ENCODE measurements at places on chromosomes 2 and 18.
A peak's percentile ranks its signal among the peaks of the same experiment; 100 is the strongest.

GRCh38 chr2:9767656-9768281 is 75.5 kb upstream of the TAF1B start:
- H3K27me3 ChIP-seq: peaks cover 3% of the 10 kb centered on the region
- no peak overlapping the region for H3K27ac ChIP-seq
- H3K4me1 ChIP-seq: peaks cover 41% of the 10 kb centered on the region
- H3K4me3 ChIP-seq: no peak overlapping the region
- no peak for DNase-seq

DNA sequence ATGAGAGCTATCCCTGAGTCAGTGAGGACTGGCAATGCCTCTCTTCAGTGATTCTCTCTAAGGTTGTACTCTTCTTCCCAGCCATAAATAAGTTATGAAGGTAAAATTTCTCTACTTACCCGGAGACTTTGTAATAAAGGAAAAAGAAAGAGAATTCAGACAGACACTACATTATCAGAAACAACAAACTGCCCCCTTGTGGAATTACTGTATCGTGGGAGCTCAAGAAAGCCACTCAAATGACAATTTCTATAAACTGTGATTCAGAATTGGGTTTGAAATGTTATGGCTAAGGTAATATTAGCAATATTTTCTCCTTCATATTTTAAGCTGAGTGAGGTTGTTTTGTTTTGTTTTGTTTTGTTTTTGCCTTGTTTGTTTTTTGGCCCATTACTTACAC is 155.8 kb upstream of the TANK start:
- DNase-seq: no peak
- H3K4me3 ChIP-seq: no peak overlapping the region
- peaks cover 12% of the 10 kb centered on the region for H3K27me3 ChIP-seq
- H3K27ac ChIP-seq: no peak overlapping the region
- no peaks in the 10 kb centered on the region for H3K36me3 ChIP-seq

- DNase-seq: peak; percentile 96
- no peaks in the 10 kb centered on the region for H3K27me3 ChIP-seq
- H3K36me3 ChIP-seq: peaks cover 5% of the 10 kb centered on the region
- peak overlapping the region; percentile 55 for H3K27ac ChIP-seq
Observed at GRCh38 chr18:3771121-3771971, 321.4 kb downstream of the TGIF1 start.

GRCh38 chr2:23592061-23592685 is 207.2 kb downstream of the KLHL29 start:
- H3K27me3 ChIP-seq: no peaks in the 10 kb centered on the region
- no peaks in the 10 kb centered on the region for H3K4me1 ChIP-seq
- H3K4me3 ChIP-seq: no peak overlapping the region
- no peak overlapping the region for H3K27ac ChIP-seq

DNA sequence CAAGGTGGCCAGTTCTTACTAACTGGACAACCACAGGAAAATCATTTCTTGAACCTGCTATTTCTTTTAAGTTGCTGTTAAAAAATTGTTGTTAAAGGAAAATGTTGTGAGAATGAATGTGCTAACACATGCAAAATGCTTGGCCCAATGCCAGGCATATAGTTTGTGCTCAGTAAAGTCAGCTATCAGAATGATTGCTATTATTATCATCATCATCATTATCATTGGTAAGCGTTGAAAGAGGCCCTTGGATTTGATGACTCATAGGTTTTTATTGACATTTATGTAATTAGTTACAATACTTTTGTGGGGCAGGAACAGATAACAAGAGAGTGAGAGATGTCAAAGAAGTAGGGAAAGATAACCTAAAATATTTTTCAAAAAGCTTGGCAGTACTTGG is 394.2 kb upstream of the ZEB2 start:
- H3K36me3 ChIP-seq: no peaks in the 10 kb centered on the region
- H3K27ac ChIP-seq: no peak overlapping the region
- DNase-seq: no peak
- H3K27me3 ChIP-seq: no peaks in the 10 kb centered on the region
- no peak overlapping the region for H3K4me3 ChIP-seq

DNA sequence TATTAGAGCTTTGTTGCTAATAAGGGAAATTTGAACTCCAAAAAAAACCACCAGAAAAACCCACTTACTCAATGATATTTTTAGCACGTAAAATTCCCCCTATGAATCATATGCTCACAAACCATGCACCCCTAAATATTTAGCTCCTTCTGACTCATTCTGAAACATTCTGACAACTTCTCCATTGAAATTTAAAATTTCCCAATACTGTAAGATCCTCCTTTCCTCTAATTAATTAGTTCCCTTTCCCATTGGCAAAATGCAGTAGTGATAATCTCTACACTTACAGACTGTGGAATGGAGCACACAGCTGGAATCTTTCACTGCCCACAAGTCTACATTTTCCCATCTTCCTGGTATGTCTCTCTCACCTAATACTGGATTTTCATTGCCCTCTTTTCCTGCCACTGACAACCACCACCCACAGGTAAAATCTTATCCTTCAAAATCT is 215.8 kb upstream of the ACVR2A start:
- H3K4me1 ChIP-seq: no peaks in the 10 kb centered on the region
- H3K4me3 ChIP-seq: no peak overlapping the region
- H3K27ac ChIP-seq: no peak overlapping the region
- no peaks in the 10 kb centered on the region for H3K36me3 ChIP-seq
- no peaks in the 10 kb centered on the region for H3K27me3 ChIP-seq

DNA sequence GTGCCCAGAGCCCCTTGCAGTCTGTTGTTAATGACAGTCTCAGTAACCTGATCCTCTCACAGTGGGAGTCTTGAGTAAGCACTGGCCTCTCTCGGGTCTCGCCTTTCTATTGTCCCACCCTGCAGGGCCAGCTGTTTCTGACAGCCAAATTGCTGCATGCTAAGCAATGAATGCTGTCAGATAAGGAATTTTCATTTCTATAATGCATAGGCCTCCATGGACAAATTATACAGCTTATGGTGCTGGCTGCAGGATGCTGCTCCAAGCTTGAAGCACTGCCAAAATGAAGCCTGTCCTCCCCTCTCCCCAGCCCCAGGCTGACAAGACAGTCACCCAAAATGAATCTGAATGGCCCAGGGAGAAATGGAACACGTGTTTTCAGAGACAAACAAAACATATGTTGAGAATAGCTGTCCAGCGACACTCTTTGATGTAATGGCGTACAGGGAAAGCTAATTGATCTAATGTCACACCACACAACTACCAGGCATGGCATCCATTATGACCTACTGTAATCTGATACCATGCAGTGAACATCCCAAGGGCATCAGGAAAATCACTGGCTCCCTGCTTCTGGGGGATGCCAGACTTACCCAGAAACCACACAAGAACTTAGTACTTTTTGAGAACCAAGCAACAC is 36.8 kb downstream of the ACVR1 start:
- no peaks in the 10 kb centered on the region for H3K27me3 ChIP-seq
- H3K4me1 ChIP-seq: peaks cover 85% of the 10 kb centered on the region
- H3K4me3 ChIP-seq: peak overlapping the region; percentile 36

- H3K36me3 ChIP-seq: peaks cover 34% of the 10 kb centered on the region
- H3K27me3 ChIP-seq: no peaks in the 10 kb centered on the region
- peak overlapping the region; percentile 80 for H3K4me3 ChIP-seq
- peak overlapping the region; percentile 95 for H3K27ac ChIP-seq
- peaks cover 55% of the 10 kb centered on the region for H3K4me1 ChIP-seq
Observed at GRCh38 chr2:191247381-191248057, 2.3 kb downstream of the MYO1B start.

DNA sequence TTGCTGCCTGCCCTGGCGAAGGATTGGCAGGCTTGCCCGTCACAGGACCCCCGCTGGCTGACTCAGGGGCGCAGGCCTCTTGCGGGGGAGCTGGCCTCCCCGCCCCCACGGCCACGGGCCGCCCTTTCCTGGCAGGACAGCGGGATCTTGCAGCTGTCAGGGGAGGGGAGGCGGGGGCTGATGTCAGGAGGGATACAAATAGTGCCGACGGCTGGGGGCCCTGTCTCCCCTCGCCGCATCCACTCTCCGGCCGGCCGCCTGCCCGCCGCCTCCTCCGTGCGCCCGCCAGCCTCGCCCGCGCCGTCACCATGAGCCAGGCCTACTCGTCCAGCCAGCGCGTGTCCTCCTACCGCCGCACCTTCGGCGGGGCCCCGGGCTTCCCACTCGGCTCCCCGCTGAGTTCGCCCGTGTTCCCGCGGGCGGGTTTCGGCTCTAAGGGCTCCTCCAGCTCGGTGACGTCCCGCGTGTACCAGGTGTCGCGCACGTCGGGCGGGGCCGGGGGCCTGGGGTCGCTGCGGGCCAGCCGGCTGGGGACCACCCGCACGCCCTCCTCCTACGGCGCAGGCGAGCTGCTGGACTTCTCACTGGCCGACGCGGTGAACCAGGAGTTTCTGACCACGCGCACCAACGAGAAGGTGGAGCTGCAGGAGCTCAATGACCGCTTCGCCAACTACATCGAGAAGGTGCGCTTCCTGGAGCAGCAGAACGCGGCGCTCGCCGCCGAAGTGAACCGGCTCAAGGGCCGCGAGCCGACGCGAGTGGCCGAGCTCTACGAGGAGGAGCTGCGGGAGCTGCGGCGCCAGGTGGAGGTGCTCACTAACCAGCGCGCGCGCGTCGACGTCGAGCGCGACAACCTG is at the start of gene DES:
Gene DES, plus strand, starts transcription at position 223 of the 857 bp plus-strand sequence. Its CDS starts 86 bp downstream, at position 309.
- H3K4me1 ChIP-seq: no peaks in the 10 kb centered on the region
- no peak for DNase-seq
- no peak within 1 kb of the TSS for H3K4me3 ChIP-seq
- peaks cover 33% of the 10 kb centered on the region for H3K27me3 ChIP-seq

GRCh38 chr18:73551211-73551610 is 596.4 kb downstream of the FBXO15 start:
- H3K36me3 ChIP-seq: no peaks in the 10 kb centered on the region
- H3K4me3 ChIP-seq: no peak overlapping the region
- H3K27me3 ChIP-seq: no peaks in the 10 kb centered on the region
- no peak overlapping the region for H3K27ac ChIP-seq
- DNase-seq: no peak
- H3K4me1 ChIP-seq: no peaks in the 10 kb centered on the region

GRCh38 chr2:57753636-57754035 is 293.0 kb upstream of the VRK2 start:
- H3K4me3 ChIP-seq: no peak overlapping the region
- no peak for DNase-seq
- no peaks in the 10 kb centered on the region for H3K36me3 ChIP-seq

DNA sequence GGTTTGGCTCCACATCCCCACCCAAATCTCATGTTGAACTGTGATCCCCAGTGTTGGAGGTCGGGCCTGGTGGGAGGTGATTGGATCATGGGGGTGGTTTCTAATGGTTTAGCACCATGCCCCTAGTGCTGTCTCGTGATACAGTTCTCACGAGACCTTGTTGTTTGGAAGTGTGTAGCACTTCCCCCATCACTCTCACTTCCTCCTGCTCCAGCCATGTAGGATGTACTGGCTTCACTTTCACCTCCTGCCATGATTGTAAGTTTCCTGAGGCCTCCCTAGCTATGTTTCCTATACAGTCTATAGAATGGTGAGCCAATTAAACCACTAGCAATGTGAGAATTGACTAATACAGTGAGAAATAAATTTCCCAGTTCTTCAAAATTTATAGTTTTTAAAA is 325.9 kb downstream of the FSIP2 start:
- no peaks in the 10 kb centered on the region for H3K27me3 ChIP-seq
- H3K36me3 ChIP-seq: no peaks in the 10 kb centered on the region
- no peak for DNase-seq
- no peak overlapping the region for H3K4me3 ChIP-seq
- H3K4me1 ChIP-seq: no peaks in the 10 kb centered on the region

DNA sequence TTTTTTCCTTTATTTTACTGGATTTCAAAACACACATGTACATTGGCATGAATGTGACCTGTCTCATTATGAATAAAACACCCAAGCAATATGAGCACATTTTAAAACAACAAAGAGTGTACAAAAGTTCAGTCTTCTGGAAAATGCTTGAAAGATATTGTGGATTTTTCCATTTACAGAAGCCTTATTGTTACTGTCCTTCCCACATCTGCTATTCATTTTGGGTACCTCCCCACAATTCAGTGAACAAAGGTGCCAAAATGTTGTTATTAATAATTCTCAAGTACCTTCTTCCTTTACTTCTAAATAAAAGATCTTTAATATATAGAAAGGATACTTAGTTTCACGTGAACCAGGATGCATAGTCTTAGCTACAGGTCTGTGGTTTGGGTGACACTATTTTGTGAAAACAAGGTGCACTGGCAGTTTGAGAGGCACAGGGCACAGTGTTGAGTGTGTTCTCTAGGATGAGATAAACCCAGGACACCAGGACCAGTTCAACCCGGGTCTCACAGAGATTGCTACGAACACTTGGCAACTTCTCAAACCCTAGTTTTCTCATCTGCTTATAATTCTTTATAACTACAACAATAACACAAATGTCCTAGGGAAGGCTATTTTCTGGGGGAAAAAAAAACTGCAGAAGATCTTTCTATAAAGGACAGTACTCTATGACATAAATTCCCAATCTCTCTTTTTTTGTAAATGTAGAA is 84.5 kb upstream of the GALNT5 start:
- no peak overlapping the region for H3K4me3 ChIP-seq
- no peaks in the 10 kb centered on the region for H3K27me3 ChIP-seq
- no peak overlapping the region for H3K27ac ChIP-seq

GRCh38 chr18:10169814-10170213 is 256.0 kb downstream of the VAPA start:
- H3K36me3 ChIP-seq: no peaks in the 10 kb centered on the region
- no peaks in the 10 kb centered on the region for H3K27me3 ChIP-seq

DNA sequence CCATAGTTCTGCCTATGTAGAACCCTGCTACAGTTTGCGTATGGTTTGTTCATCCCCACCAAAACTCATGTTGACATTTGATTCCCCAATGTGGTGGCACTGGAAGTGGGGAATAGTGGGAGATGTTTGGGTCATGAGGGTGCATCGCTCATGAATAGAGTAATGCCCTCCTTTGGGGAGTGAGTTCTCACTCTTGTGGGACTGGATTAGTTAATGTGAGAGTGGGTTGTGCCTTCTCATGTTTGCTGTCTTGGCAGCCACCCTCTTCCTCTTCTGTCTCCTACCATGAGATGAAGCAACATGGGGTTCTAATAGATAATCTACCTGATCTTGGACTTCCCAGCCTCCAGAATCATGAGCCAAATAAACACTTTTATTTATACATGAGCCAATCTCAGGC is 237.2 kb upstream of the APCDD1 start:
- H3K27ac ChIP-seq: no peak overlapping the region
- H3K4me1 ChIP-seq: no peaks in the 10 kb centered on the region
- H3K4me3 ChIP-seq: no peak overlapping the region
- no peak for DNase-seq
- H3K27me3 ChIP-seq: peaks cover 44% of the 10 kb centered on the region

DNA sequence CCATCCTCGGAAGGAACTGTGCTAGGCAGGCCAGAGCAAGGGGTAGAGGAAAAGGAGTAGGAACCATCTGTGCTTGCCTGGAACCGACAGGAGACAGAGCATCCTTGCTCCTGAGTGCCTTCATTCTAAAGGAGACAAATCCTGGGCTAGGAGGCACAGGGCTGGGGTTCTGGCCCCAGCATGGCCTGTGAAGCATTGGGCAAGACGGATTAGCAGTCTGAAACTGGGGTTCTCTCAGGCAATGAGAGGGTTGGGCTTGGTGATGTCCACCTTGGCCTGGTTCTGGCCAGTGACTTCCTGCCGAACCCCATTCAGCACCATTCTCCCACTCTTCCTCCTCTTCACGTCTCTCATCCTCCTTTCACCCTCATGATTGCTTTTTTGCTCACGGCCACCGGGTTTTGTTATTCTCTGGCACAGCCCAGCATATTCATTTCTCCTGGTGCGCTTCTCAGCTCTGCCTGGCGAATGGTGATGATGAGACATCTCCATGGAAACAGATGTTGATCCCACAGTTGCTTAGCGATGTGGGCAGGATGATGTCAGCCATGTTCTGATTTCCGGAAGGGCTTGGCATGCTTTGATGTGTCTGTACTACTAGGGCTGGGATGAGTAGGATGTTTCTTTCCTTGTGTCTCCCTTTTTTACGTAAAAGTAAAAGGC is 127.7 kb downstream of the CAPN13 start:
- H3K36me3 ChIP-seq: no peaks in the 10 kb centered on the region
- no peaks in the 10 kb centered on the region for H3K4me1 ChIP-seq
- H3K27ac ChIP-seq: no peak overlapping the region
- no peak overlapping the region for H3K4me3 ChIP-seq
